ENCODE measurements at places on chromosomes 13 and 19. TPM values are rescaled to one million over a fixed set of nuclear protein-coding genes. Genes with fewer than 3 reads are reported as not detected.

Gene ZNF415
- polyA plus RNA-seq = 42.0 TPM

- no peak for DNase-seq
- no peak overlapping the region for H3K4me3 ChIP-seq
- H3K4me1 ChIP-seq = no peaks in the 10 kb centered on the region
Observed at GRCh38 chr19:52516191-52516590, 11.3 kb upstream of the ZNF808 start.

DNA sequence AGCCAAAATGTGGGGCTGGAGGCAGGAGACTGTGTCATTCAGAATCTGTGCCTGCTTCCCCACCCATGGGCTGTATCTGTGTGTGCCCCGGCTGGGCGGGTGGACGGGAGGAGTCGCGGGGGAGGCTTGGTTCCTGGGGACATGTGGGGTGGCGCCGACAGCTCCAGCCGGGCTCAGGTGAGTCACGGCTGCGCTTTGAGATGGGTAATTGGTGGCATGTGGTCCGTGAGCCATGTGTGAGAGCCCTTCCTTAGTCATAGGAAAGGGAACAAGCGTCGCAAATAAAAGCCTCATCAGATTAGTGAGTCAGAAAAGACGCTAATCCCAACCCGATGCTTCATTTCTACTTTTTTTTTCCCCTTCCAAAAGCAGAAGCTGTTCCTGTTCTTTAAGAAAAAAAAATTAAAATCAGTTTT lies 118.6 kb upstream of the ZNF536 start:
- H3K36me3 ChIP-seq = no peaks in the 10 kb centered on the region
- H3K27ac ChIP-seq = no peak overlapping the region
- peak overlapping the region; percentile 38 for H3K4me3 ChIP-seq
- H3K4me1 ChIP-seq = peaks cover 9% of the 10 kb centered on the region
- peak; percentile 56 for DNase-seq

DNA sequence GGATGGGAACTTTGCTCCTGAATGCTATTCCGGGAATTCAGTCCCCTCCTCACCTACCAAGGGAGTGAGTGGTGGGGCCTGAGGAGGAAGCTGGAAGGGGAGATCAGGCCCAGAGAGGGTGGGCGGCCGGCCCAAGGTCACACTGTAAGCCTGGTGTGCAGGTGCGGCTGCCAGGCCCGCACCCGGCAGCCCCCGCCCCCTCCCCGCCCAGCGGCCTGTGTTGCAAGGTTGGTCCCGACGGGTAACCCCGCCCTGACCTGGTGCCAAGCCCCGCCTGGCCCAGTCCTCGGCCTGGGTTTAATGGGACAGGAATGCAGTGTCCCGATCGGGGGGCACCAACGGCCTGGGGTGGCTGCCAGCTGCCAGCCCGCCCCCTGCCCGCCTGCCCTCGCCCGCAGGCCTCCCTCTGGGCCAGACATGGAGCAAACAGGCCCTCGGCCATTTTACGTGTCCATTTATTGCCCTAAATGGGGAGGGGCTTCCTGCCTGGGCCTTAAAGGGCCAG lies 5.5 kb downstream of the ZBTB7A start:
- no peak overlapping the region for H3K4me3 ChIP-seq
- peak overlapping the region; percentile 90 for H3K27ac ChIP-seq
- no peaks in the 10 kb centered on the region for H3K36me3 ChIP-seq
- H3K4me1 ChIP-seq = peaks cover 70% of the 10 kb centered on the region
- H3K27me3 ChIP-seq = no peaks in the 10 kb centered on the region
- peak; percentile 89 for DNase-seq

- no peak for DNase-seq
- H3K4me1 ChIP-seq = no peaks in the 10 kb centered on the region
- no peaks in the 10 kb centered on the region for H3K36me3 ChIP-seq
- no peaks in the 10 kb centered on the region for H3K27me3 ChIP-seq
- H3K27ac ChIP-seq = no peak overlapping the region
- no peak overlapping the region for H3K4me3 ChIP-seq
Observed at GRCh38 chr19:35048911-35049411, 7.4 kb downstream of the HPN start.

DNA sequence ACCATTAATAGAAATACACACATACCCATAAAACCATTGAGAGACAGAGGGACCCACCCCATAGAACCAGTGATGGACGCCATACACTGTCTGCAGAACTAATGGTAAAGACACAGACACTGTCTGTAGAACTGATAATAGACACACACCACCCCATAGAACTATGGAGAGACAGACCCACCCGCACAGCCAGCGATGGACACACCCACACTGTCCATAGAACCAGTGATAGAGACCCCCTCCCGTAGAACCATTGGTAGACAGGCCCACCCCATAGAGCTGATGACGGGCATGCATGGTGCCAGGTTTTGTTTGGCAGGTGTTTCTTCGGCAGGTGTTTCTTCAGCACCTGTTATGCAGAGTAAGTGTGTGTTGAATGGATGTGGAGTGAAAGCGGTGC lies 88.3 kb upstream of the TEX29 start:
- H3K36me3 ChIP-seq = no peaks in the 10 kb centered on the region
- DNase-seq = no peak
- no peak overlapping the region for H3K27ac ChIP-seq
- no peak overlapping the region for H3K4me3 ChIP-seq

- no peaks in the 10 kb centered on the region for H3K27me3 ChIP-seq
- no peak overlapping the region for H3K4me3 ChIP-seq
- no peaks in the 10 kb centered on the region for H3K36me3 ChIP-seq
- no peaks in the 10 kb centered on the region for H3K4me1 ChIP-seq
- no peak for DNase-seq
Observed at GRCh38 chr13:32549788-32550187, 11.2 kb upstream of the N4BP2L2 start.

- no peak overlapping the region for H3K4me3 ChIP-seq
- H3K4me1 ChIP-seq = peaks cover 13% of the 10 kb centered on the region
- no peak for DNase-seq
- H3K27me3 ChIP-seq = no peaks in the 10 kb centered on the region
- no peak overlapping the region for H3K27ac ChIP-seq
Observed at GRCh38 chr19:12997967-12998940, 3.0 kb downstream of the NFIX start.

DNA sequence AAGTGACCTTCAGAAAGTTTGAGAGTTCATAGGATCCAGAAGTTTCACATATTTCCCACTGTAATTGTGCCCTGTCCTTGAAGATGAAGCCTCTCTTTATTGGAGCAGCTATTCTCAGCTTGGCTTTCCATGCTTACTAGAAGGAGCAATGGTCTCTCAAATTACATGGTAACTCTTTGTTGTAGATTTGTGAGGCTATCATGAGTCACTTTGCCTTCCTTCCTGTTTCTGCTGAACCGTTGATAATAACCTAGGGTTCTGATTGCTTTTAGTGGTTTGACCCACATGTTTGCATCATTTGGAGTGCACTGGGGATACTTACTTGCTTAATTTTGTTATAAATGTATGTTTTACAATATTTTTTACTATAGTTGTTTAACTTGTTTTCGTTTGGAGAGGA lies 772.9 kb upstream of the SLITRK6 start:
- H3K4me1 ChIP-seq = no peaks in the 10 kb centered on the region
- no peaks in the 10 kb centered on the region for H3K36me3 ChIP-seq
- no peaks in the 10 kb centered on the region for H3K27me3 ChIP-seq
- DNase-seq = no peak

DNA sequence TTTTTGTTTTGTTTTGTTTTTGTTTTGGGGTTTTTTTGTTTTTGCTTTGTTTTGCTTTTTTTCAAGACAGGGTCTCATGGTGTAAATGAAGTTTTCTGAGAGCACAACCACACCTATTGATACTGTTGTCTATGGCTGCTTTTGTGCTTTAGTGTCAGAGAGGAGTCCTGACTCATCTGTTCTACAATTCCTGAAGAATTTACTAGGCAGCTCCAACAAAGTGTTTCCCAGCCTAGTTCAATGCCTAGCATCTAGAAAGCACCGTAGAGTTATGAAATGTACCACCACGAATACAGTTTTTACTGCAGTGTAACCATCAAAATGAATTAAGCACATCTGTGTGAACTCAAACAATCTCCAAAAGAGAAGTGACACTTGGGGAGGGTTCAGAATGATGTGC lies 21.2 kb downstream of the SAFB start:
- peaks cover 17% of the 10 kb centered on the region for H3K4me1 ChIP-seq
- peak overlapping the region; percentile 7 for H3K27ac ChIP-seq
- no peaks in the 10 kb centered on the region for H3K36me3 ChIP-seq
- no peak for DNase-seq
- no peak overlapping the region for H3K4me3 ChIP-seq
- H3K27me3 ChIP-seq = no peaks in the 10 kb centered on the region

DNA sequence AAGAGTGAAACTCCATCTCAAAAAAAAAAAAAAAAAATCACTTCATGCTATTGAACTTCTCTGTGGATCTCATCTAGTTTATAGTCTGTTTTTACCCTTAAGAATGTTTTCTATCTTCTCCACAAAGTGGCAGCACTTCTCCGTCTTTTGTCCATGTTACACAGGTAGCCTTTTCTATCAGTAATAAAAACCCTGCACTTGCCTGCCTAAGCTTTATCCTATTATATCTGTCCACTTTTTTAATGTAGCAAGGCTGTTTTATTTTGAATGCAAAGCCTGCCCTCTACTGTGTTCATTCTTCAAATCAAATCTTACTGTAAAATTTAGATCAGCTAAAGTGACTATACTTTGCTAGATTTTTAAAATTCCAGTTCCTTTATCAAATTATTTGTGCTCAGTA lies 124.0 kb downstream of the STOML3 start:
- no peaks in the 10 kb centered on the region for H3K36me3 ChIP-seq
- no peak for DNase-seq
- no peaks in the 10 kb centered on the region for H3K27me3 ChIP-seq
- no peak overlapping the region for H3K4me3 ChIP-seq
- no peaks in the 10 kb centered on the region for H3K4me1 ChIP-seq
- no peak overlapping the region for H3K27ac ChIP-seq

- H3K4me1 ChIP-seq = no peaks in the 10 kb centered on the region
- no peak overlapping the region for H3K27ac ChIP-seq
- no peaks in the 10 kb centered on the region for H3K36me3 ChIP-seq
- no peak for DNase-seq
Observed at GRCh38 chr13:36862722-36863121, 43.7 kb downstream of the RFXAP start.

GRCh38 chr13:75372517-75372916 lies 109.5 kb downstream of the TBC1D4 start:
- peak overlapping the region; percentile 66 for H3K27ac ChIP-seq
- no peaks in the 10 kb centered on the region for H3K36me3 ChIP-seq
- no peaks in the 10 kb centered on the region for H3K27me3 ChIP-seq
- no peak for DNase-seq
- no peak overlapping the region for H3K4me3 ChIP-seq

DNA sequence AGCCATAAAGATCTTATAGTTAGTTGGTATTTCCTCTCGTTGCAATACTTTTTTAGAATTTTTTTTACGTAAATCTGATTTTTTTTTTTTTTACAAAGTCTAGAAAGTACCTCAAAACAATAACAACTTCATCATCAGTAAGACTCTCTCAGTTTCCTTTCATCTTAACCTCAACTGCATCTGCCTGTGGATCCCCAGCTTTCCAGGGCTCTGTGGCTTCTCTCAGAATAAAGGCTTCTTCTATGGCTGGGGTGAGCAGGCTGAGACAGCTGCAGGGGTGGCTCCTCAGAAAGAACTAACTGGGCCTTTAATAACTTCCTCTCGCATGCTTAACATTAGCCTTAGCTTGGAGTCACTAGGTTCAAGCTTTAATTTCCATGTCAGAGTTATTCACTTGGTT lies 4.2 kb downstream of the ZNF506 start:
- no peaks in the 10 kb centered on the region for H3K36me3 ChIP-seq
- no peaks in the 10 kb centered on the region for H3K27me3 ChIP-seq
- H3K4me1 ChIP-seq = peaks cover 7% of the 10 kb centered on the region
- no peak overlapping the region for H3K27ac ChIP-seq
- H3K4me3 ChIP-seq = no peak overlapping the region
